GM12891 (cell line): ENCODE measurements at places on chromosomes 5 and 9.

DNA sequence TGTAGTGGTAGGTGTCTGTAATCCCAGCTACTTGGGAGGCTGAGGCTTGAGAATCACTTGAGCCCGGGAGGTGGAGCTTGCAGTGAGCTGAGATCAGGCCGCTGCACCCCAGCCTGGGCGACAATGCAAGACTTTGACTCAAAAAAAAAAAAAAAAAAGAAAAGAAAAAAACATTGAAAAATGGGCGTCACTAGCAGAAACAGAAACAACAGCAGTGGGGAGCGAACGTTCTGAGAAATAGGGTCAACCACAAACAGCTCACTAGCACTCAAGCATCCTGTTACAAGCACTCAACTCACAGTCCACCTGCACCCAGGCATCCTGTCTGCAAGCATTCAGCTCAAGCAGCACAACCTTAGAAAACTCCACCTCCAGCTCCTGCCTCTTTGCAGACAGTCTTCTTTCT, 17.2 kb downstream of the TRIM14 start:
- peak; percentile 57 for DNase-seq

DNA sequence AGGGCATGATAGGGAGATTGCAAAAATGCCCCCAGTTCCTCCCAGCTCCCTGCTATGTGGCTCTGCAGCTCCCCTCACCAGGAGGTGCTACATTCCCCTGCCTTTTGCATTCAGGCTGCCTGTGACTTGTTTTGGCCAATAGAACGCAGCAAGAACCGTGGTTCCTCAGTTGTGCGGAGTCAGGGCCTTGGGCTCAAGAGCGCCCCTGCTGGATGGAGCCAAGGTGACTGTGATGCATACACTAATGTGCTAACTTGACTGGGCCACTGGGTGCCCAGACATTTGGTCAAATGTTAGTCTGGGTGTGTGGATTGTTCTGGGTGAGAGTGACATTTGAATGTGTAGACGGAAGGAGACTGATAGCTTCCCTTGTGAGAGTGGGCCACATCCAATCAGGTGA, 123.3 kb upstream of the MVB12B start:
- DNase-seq, result no peak

GRCh38 chr5:5278201-5278814, 138.2 kb downstream of the ADAMTS16 start:
- no peak for DNase-seq

GRCh38 chr9:94014920-94015319, 59.8 kb upstream of the BARX1 start:
- no peak for DNase-seq

DNA sequence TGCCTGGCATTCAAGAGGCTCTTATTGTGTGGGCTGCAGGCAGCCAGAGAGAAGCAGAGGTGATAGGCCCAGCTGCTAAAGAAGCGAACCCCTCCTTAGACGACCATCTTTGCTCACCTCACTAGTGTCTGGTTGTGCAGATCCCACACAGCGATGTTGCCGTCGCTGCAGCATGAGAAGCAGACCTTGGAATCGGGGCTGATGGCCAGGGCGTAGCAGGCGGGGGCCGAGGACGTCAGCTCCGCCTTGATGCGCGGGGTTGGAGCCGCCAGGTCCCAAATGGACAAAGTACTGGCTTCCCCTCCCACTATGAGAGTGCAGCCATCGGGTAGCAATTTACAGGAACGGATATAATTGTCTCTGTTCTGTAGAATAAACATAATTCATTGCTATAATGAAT, 98.7 kb downstream of the TLE1 start:
- DNase-seq, result no peak
